NCI-H2171 (cell line): ENCODE measurements at places on chromosomes 13 and 19.

GRCh38 chr19:3363841-3364500 is 2.4 kb upstream of the NFIC start:
- no peak for DNase-seq

DNA sequence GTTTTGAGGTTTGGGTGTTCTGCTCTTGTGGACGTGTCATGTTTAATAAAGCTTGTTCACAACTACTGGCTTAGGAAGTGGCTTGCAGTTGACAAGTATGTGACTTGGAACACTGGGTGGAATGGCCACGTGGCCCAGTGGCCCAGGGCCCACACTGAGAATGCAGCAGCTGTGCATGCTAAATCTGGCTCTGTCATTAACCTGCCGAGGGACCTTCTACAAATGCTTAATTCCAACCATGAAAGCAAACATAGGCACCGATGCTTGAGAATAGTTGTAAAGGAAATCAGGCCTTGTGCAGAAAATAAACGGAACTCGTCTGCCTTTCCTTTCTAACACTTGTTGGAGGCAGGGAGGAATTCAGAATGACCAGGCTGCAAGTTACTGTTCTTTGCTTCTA is 11.6 kb upstream of the CLDN10 start:
- no peak for DNase-seq

- no peak for DNase-seq
Observed at GRCh38 chr13:25335856-25336255, 34.4 kb downstream of the NUP58 start.

GRCh38 chr19:54682306-54682856 is 19.6 kb downstream of the LILRB4 start:
- DNase-seq: no peak

DNA sequence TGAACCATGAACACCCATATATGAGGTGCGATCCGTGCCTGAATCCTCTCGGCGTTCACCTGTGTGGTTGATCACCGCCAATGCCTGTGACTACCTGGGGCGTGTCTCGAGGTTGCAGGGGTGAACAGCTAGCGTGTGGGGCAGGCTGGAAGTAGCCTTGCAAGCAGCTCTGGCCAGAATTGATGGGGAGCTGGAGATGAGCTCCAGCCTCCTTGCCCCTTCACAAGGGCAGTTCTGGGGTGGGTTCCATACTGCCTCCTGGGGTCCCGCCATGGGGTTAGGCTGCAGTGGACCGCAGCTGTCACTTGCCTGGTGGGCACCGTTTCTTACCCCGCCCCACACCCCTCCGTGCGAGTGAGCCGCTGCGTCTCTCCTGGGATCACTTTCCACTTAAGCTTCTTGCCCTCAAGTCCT is 154.5 kb upstream of the SOX1 start:
- DNase-seq: no peak

DNA sequence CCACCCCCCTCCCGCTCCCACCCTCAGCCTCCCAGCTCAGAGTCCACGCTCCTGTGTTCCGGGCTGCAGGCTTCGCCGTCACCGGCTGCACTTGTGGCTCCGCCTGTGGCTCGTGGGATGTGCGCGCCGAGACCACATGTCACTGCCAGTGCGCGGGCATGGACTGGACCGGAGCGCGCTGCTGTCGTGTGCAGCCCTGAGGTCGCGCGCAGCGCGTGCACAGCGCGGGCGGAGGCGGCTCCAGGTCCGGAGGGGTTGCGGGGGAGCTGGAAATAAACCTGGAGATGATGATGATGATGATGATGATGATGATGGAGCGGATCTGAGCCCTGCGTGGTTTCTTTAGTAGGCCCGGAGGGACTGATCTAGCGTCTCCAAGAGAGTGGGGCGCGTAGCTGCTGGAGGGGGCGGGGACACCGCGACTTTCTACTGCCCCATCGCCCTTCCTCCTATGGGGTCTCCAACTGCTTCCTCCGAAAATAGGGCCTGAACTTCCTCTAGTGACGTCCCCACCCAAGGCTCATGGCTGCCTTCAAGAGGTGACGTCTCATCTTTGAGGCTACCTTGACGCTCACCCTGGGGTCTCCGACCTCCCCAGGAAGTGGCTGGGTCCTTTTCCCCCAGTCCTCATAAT is 1.4 kb downstream of the RETN start:
- DNase-seq: no peak
